CD4-positive, alpha-beta T cell treated with Interleukin-4 for 1 hour (primary cell): ENCODE measurements at places on chromosomes 6 and 20.
A peak's percentile ranks its signal among the peaks of the same experiment; 100 is the strongest.

GRCh38 chr6:110864824-110865223 is 9.8 kb upstream of the AMD1 start:
- no peak for DNase-seq

GRCh38 chr20:43824309-43825050 is 90.2 kb upstream of the TOX2 start:
- DNase-seq, result no peak

DNA sequence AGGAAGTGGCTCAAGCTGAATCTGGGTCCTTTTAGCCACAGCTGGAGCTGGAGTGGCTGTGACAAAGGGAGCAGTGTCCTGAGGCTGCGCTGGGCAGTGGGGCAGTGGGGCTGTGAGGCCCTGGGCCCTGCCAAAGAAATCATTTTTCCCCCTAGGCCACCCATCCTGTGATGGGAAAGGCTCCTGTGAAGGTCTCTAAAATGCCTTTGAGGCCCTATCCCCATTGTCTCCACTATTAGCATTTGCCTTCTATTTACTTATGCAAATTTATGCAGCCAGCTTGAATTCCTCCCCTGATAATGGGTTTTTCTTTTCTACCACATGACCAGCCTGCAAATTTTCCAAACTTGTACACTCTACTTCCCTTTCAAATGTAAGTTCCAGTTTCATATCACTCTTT is 539.2 kb downstream of the MEI4 start:
- no peak for DNase-seq

DNA sequence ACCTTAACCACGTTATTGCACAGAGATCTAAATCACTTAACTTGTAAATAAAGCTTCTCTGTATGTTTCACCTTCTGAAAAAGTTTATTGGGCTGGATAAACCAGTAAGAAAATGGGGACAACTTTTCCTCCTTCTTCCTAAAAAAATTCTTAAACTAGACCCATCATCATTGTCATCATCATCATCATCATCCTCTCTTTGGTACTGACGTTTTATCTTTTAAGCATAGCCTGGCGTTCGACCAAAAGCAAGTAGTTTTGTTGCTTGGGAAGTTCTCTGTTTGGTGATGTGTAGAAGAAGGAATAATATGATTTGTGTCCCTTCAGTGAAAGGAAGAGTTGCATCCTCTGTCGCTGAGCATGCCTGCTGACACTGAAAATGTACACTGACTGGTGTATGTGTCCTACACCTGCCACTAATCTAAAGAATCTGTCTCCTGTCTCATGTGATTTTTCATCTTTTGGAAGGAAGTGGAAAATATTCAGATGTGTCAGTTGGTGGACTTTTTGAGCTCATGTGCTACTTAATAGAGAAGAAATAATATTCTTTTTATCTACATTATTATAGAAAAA is 2.5 kb downstream of the CLVS2 start:
- DNase-seq, result no peak

DNA sequence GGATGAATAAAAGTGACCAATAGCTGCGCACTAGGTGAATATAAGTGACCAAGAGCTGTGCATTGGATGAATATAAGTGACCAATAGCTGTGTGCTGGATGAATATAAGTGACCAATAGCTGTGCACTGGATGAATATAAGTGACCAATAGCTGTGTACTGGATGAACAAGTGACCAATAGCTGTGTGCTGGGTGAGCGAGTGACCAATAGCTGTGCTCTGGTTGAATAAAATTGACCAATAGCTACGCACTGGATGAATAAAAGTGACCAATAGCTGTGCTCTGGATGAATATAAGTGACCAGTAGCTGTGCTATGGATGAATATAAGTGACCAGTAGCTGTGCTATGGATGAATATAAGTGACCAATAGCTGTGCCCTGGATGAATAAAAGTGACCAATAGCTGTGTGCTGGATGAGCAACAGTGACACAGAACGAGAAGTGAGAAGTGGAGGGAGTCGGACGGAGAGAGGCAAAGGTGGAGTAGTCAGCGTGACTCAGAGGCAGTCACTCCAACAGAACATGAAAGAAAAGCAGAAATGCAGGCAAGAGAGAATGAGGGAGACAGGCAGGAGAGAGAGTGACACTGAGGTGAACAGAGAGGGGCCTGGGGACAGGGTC is 38.5 kb downstream of the RBM38 start:
- DNase-seq, result peak; percentile 76

- no peak for DNase-seq
These were observed 36.1 kb upstream of the FBXO30 start for GRCh38 chr6:145850671-145851070.

GRCh38 chr20:50592282-50593004 is 82.3 kb downstream of the PTPN1 start:
- no peak for DNase-seq

DNA sequence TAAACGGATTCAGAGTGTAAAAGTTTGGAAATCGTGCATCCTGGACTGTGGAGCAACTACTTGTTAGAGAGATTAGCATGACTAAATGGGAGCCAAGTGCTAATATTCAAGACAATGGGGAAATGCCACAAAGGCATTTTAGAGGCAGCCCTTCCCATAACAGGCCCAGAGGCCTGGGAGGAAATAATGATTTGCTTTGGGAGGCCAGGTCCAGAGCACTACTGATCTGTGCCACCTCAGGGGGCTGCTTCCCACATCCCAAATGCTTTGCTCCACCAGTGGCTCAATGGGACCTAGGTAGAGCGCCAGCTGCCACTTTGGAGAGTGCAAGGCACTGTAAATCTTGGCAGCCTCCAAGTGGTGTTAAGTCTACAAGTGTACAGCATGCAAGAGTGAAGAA is 91.9 kb upstream of the HSF2 start:
- no peak for DNase-seq

DNA sequence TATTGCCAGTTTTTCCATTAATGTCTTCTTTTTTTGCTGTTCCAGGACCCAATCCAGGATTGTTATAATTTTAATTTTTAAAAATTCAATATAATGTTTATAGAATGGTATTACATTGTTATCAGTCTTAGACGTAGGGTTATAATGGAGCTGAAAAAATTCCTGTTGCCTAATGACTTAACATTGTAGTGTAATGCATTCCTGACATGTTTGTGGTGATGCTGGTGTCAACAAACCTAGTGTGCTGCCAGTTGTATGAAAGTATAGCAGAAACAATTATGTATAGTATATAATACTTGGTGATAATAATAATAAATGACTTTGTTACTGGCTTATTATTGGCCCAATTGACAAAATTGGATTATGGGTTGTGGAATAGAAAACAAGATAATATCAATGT is 30.4 kb downstream of the KIZ start:
- DNase-seq, result no peak

DNA sequence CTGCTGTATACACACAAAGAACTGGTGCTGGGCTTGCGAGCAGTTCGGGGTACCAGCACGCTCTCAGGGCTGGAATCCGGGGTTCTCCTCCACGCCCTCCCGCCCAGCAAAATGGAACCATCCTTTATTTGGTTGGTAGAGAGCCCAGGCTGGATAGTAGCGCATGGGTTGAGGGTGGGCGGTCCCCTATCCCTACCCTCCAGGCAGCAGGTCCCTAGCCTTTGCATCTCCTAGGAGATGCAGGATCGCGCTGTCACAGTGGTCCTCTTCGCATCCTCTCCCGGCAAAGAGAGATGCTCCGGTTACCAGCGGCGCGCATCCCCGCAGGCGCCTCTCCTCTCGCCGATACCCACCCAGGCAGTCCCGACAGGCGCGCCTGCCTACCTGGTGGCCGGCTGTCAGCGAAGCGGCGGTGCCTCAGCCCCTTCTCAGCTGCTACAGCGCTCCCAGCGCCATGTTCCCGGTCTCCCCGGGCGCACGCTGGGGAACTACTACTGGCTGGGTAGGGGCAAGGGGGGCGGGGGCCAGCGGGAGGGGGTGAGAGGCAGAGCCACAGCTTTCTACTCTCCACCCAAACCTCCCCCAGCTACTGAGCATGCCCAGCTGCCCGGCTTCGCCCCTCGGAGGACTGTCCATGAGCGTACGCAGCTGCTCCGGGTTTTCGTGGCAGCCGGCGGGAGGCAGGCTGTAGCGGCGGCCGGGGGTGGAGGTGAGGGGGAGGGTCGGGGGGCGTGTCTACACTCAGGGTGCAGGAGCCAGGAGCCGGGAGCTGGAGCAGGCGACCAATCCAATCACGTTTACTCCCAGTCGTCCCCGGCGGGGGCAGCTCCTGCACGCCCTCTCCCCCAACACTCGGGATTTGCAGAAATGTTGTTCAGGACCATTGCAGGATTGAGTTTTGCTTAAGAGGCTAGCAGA is at the start of gene PAK5:
Gene PAK5 (minus strand): TSS at position 699 of the 918 bp plus-strand sequence. CDS start 194,748 bp downstream, outside the sequence.
- no peak for DNase-seq

- DNase-seq, result no peak
These were observed 9.6 kb downstream of the BTNL2 start for GRCh38 chr6:32397252-32397920.

GRCh38 chr6:100691972-100692371 is 189.2 kb downstream of the ASCC3 start:
- DNase-seq, result no peak

DNA sequence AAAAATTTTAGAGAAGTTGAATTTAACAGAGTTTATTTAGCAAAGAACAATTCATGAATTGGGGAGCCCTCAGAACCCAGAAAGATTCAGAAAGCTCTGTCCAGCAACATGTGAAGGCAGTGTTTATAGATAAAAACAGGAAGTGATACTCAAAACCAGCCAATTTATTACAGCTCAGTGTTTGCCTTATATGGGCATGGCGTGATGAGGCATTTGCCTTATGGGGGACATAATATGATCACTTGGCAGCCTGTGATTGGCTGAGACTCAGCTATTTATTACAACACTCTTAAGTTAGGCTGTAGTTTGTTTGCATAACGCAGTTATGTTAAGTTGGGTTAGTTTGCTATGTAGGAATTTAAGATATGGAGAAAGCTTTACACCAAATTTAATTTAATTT is 11.5 kb downstream of the HLA-DPA1 start:
- DNase-seq, result peak; percentile 71

- no peak for DNase-seq
These were observed 85.1 kb downstream of the LYRM2 start for GRCh38 chr6:89553431-89553830.

DNA sequence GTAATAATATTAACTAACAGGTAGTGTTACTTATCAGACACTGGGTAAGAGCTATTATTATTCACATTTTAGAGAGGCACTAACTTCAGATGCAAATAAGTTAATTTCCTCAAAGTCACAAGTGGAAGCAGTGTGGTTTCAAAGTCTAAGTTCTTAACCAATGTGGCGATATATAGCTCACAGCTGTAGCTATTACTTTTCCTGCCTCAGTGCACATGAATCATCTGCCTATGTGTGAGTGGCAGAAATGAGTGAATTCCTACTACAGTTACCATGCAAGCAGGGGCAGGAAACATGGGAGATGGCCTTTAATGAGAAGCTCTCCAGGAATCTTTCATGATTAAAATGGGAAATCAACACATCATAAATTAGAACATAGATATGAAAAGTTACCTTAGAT is 126.2 kb upstream of the EYA4 start:
- DNase-seq, result no peak

DNA sequence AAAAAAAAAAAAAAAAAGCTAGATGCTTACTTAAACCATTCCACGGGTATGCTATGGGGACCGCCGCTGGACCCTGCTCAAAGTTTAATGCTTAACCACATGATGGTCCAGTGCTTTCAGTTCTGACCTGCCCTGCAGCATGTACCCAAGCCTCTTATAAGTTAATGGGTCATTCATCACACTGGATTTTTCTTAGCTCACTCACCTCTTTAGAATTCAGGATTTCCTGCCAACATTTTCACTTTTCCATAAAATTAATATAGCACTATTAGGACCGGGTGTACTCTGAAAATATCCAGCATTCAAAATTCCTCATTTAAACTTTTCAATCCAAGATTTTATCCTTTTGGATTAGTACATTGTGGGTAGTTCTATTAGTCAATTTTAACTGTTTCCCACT is 140.8 kb downstream of the ALDH8A1 start:
- no peak for DNase-seq

GRCh38 chr6:154295733-154296132 is 60.9 kb downstream of the IPCEF1 start:
- DNase-seq, result no peak

DNA sequence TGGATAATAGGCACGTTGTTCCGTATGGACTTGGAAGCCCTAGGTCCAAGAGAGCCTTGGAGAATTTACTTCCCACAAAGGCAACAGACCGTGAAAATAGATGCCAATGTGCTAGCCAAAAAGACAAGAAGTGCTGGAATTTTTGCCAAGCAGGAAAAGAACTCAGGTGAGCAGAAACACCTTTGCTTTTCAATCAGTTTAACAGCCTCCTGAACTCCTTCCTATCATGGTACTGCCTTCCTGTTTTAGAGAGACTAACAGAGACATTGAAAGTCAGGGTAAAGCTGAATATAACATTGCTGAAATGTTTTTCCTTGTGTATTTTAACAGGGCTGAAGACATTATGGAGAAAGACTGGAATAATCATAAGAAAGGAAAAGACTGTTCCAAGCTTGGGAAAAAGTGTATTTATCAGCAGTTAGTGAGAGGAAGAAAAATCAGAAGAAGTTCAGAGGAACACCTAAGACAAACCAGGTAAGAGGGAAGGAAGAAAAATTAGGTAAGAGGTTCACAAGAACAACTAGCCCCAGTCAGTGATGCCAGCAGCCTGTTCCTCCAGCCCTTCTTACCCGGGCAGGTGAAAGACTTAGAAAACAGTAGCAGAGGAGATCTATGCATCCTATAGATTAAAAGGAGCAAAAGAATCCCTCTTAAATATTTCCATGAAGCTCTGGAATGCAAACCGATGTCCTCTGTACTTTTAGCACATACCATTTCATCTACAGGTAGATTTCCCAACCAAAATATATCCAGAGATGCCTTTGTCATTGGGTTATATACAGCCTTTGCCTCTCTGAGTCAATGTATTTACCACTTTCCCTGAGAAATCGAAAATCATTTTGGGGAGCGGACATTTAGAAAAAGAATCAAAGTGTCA is 4.0 kb downstream of the EDN1 start:
- no peak for DNase-seq

GRCh38 chr20:8853805-8854338 is 215.0 kb upstream of the PLCB4 start:
- peak; percentile 28 for DNase-seq

GRCh38 chr6:134727081-134727480 is 222.8 kb downstream of the ALDH8A1 start:
- DNase-seq, result no peak

GRCh38 chr6:55034752-55035151 is 139.6 kb upstream of the HCRTR2 start:
- DNase-seq, result no peak

GRCh38 chr20:752291-752690 is 16.0 kb downstream of the SLC52A3 start:
- DNase-seq, result no peak

GRCh38 chr6:86016077-86016476 is 373.4 kb upstream of the SYNCRIP start:
- no peak for DNase-seq

DNA sequence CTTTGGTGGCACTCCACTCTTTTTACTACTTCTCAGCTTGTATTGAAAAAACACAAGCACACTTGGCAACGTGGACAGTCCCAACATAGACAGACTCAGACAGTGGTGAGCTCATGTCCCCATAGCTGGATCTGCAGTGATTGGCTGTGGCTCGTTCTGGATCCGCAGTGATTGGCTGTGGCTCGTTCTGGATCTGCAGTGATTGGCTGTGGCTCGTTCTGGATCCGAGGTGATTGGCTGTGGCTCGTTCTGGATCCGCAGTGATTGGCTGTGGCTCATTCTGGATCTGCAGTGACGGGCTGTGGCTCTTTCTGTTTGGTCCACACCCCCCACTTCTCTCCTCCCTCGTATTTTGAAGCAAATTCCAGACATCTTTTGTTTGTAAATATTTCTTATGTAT is 28.0 kb downstream of the OSBPL2 start:
- DNase-seq, result peak; percentile 8

- no peak for DNase-seq
These were observed 42.5 kb downstream of the ATP9A start for GRCh38 chr20:51725584-51726176.
